ENCODE measurements at places on chromosomes 6 and 20. TPM values are rescaled to one million over a fixed set of nuclear protein-coding genes. Genes with fewer than 3 reads are reported as not detected.

DNA sequence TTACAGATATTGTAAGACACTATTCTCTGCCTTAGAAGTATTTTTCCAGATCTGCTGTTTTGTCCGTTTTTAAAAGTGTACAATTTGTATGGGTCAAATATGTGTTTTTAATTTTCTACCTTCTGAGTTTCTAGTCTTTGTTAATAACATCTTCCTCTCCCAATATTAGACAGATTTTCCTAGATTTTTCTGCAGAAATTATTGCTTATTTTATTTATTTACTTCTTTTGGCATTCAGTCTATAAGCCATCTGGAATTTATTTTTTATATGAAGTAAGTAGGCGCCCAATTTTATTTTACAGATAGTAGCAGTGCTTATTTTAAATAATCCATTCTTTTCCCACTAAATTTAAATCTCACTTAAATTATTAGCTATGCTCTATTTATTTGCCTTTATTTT is 103.1 kb upstream of the PLEKHG1 start:
- DNase-seq: no peak

The SLC22A23 gene
- 5.1 TPM for polyA plus RNA-seq

The HSPA1L gene
- 0.86 TPM for polyA plus RNA-seq

The SRXN1 gene
- 123 TPM for polyA plus RNA-seq

The PRKN gene
- polyA plus RNA-seq: 1.5 TPM
